ENCODE measurements at places on chromosomes 7 and 10.

DNA sequence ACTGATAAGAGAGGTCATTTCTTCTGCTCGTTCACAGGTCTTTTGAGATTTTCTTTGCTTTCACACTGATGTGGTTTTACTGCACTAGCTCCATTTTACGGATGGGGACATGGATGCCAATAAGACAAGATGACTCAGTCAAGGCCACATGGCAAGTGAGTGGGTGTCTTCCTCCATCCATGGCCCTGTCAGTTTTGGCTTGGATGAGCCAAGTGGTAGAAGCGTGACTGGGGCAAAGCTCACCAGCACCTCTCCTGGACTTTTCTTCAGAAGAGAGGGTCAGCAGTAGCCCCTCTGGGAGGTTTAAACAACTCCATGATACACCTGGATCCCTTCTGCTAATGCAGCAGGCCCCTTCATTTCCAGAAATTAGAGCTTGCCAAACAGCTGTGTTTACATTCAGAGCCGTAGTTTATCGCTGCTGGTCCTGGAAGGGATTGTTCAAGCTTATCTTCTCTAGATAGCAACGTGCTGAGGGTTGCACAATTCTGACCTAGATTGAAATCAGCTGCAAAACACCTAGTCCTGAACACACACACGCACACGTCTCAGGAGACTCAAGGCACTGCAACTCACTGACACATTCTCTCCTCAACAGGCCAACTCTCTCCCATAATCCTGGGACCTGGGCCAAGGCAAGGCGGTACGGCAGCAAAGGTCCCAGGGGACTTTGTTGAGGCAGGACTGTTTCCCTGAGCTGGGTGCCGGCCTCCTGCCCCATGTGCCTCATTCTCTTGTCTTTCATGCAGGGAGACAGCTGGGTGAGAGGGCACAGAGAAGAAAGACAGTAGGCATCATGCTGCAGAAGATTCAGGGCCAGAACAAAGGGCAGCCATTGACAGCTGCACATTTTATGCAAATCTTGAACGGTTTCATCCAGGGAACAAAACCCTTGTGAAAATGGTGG is 14.2 kb upstream of the PDCD4 start:
- DNase-seq, result no peak

- DNase-seq, result no peak
Observed at GRCh38 chr10:60573336-60573735, 183.7 kb upstream of the ANK3 start.

GRCh38 chr10:38094927-38095574 is 914 bp downstream of the ZNF37A start:
- no peak for DNase-seq

DNA sequence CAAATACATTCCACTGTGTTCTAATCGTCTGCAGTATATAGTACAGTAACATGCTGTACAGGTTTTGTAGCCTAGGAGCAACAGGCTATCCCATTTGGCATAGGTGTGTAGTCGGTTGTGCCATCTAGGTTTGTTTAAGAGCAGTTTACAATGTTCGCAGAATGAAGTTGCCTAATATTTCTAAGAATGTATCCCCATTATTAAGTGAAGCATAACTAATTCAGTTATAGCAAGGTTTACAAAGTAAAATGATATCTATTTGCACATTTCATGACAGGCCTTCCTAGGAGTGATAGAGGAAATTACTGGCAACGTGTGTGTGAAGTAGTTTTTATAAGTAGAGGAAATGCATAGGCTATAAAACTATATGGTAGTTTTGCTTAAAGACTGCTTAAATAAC is 4.0 kb downstream of the CREM start:
- DNase-seq, result no peak

DNA sequence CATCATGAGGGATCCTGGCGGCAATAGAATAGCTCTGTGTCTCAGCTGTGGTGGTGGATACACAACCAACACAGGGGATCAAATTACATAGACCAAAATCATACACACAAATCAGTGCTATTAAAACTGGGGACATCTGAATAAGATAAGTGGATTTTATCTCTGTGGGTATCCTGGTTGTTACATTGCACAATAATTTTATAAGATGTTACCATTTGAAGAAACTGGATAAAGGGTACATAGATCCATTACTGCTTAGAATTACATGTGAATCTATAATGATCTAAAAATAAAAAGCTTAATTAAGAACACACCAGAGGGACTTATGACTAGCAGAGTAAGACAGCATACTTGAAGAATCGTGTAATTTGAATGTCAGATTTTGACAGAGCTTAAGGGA is 8.2 kb upstream of the FAM3C start:
- no peak for DNase-seq

DNA sequence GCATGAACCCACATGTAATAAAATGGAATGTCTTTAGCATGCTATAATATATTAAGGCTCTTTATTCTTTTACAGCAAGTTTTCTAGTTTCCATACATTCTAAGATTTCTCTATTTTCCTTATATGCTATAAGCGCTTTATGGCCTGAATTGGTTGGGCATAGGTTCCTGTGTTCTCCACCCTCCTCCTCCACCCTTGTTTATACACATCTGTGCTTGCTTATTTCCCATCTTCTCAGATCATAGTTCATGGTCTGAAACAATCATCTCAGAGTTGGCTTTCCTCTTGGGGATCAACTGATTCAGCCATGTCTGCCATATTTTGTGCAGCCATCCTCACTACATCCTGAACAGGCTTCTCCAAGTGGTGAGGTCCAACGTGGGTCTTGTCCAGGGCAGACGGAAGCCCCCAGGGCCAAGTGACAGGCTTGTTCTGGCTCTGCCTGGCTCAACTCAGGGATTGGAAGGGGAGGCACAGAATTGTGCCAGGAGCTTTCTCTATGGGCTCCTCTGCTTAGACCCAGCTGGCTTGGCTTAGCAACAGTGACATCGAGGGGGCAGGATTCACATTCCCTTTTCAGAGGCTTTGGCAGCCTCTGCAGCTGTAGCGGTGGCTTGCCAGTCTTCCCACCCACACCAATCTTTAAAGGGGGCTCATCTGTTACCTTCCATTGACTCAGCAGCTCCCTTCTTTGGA is 327.3 kb downstream of the PTEN start:
- no peak for DNase-seq

DNA sequence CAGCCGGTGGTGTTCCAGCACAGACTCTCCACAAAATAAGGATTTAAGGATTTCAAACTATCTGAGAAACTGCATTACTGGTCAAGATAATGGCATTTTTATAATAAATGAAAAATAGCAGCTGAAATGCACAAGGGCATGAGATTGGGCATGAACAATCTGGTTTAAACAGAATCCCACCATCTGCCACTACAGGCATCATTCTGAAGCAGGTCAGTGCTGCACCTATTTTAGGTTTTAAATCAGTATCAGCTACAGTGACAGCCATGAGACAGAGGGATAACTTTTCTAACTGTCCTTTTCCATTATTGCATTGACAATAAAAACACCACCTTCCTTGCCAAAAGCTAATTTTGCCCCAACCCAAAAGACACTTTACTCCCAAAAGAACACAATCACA is 186.8 kb downstream of the ETV1 start:
- DNase-seq, result no peak

GRCh38 chr10:70567603-70568002 is 34.9 kb downstream of the PRF1 start:
- no peak for DNase-seq

DNA sequence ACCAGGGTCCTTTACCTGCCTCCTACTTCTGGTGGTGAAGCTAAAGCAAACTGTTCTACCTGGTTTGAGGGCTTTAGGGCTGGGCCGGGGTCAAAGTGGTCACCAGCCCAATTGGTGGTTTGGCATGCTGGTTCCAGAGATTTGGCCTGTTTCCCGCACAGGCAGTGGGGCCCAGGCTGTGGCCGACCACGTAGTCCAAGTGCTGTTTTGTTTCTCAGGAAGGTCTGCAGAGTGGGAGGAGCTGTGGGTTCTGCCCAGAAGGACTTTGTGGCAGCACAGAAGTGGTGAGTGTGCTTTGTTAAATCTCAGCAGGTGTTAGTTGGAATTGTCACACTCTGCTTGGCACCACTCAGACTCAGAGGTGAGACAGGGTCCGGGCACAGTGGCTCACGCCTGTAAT is 85.8 kb downstream of the MKX start:
- DNase-seq, result no peak

GRCh38 chr7:191105-191980 is 1.0 kb upstream of the FAM20C start:
- peak; percentile 77 for DNase-seq

- no peak for DNase-seq
Observed at GRCh38 chr10:101189461-101190401, 39.5 kb downstream of the LBX1 start.

DNA sequence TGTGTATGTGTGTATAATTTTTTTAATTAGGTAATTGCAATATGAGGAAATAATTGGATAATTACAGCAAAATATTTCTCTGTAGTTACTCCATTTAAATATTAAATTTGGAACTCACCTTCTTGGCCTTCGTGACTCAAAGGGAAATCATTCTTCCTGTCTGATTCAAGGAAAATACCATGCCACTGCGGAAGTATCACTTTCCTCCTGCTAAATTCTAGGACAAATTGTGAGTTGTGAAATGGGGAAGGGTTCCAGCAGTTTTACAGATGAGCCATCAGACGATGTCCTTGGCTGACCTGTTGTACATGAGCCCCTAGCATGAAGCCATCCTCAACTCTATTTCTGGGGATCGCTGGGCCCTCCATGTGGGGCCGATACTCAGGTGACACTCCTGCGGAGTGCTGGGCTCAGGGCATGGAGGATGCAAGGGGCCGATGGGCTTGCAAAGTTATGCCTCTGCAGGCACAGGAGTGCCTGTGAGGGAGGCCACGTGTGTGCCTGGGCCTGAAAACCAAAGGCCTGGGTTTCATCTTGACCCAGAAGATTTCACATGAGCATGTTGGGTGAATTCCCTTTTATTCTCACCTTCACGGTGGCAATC is 179.6 kb upstream of the TCERG1L start:
- DNase-seq, result no peak

GRCh38 chr7:16171928-16172327 is 249.4 kb downstream of the CRPPA start:
- DNase-seq, result no peak

DNA sequence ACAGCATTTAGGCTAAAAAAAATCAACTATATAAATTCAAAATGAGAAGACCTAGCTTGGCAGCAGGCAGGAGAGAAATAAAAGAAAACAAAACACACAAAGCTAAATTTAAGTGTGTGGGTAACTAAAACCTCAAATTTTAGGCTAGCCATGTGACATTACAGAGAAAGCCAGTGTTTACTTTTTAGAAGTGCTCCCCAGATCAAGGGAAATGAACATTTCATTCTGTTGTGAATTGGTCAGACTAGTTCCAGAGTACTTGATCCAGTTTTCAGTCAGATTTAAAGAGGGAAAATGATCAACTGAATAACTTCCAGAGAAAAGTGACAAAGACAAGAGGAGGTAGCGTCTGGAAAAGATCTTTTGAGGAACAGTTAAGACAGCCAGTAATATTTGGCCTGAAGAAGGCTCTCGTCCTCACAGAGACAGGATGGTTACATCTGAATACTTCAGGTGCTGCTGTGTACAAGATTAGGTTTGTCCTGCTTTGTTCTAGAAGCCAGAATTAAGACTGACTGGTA is 563.4 kb downstream of the KCNMA1 start:
- DNase-seq, result no peak

DNA sequence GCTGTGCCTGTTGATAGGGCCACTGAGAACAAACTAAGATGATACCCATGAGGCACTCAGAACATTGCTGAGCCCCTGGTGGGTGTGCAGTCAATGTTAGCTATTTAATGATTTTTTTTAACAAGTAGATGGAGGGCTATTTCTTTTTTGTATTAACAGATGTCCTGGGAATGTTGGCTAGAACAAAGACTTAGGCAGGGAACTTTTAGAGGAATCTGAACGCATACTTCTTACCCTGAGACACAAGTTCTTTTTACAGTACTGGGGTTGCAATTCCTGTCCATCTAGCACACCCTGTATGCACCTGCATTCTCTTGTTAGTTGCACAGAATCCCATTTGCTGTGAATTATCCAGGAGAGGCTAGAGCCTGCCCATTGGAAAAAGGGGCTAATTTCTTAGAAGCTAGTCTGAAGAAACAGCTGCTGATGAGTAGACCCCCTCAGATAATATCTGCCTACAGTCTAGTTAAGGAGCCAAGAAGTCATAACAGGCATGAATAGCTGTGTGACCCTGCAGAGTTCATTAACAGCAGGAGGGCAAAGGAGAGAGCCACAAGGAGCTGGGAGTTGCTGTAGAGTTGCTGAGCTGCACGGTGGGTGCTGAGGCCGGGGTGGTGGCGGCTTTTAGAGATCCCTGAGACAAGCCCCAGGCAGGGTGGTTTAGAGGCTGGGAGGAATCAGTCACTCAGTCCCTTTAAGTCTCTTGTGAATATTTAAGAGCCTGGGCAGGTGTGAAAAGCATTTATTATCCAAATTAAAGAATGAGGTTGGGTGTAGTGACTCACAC is 103.7 kb upstream of the FZD8 start:
- DNase-seq, result no peak

DNA sequence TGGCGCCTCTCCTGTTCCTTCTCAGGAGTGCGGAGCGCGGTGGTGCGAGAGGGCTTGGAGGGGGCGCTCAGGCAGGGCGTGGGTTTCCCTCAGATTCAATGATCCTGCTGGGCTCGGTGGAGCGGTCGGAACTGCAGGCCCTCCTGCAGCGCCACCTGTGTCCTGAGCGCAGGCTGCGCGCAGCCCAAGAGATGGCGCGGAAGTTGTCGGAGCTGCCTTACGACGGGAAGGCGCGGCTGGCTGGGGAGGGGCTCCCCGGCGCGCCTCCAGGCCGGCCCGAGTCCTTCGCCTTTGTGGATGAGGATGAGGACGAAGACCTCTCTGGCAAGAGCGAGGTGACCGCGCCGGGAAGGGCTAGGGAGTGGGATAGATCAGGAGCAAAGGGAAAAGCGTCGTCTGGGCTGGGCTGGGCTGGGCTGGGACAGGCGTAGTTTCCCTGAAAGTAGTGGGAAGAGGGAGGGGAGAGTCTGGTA is 17.0 kb downstream of the FAM131B start:
- no peak for DNase-seq

DNA sequence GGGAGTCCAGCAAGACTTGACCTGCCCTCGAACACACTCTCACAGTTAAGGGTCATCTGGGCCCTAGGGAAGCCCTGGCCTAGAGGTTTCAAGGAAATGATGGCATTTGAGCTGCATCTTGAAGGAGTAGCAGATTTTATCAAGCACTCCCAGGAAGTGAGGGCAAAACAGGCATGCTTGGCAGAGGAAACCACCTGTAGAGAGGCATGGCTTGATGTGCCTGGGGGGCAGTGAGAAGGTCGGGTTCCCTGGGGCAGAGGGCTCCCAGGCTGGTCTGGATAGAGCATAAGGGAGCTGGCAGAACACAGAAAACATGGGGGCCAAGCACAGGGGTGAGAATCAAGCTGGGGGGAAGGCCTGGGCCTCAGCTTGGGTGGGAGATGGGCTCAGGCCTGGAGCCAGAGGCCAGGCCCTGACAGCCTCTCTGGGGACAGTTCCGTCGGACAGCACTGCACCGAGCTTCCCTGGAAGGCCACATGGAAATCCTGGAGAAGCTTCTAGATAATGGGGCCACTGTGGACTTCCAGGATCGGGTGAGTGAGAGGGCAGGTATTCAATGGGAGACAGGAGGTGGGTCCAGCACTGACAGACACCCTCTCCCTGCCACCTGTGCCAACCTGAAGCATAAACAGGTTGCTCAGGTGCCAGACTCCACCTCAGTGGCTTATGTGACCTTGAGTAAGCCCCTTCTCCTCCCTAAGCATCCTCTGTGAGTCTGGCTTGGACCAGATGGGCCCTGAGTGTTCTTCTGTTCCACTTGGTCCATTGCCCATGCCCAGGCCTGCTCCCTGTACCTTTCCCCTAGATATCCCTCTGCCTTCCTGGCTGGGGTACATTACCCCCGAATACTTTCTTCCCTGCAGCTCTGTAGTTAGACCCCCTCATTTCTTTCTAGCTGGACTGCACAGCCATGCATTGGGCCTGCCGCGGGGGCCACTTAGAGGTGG is 3.5 kb upstream of the HOGA1 start:
- DNase-seq, result no peak

GRCh38 chr10:78634389-78634815 is 434.4 kb upstream of the ZMIZ1 start:
- DNase-seq, result no peak

Measured in smooth muscle cell of the brain vasculature (primary cell).